Glomerular endothelial cell (primary cell): ENCODE measurements at places on chromosomes 3 and 15.

GRCh38 chr3:171881251-171881650, 38.1 kb downstream of the TMEM212 start:
- no peak for DNase-seq

- no peak for DNase-seq
Observed at GRCh38 chr3:42651248-42652091, 2.0 kb upstream of the ZBTB47 start.

DNA sequence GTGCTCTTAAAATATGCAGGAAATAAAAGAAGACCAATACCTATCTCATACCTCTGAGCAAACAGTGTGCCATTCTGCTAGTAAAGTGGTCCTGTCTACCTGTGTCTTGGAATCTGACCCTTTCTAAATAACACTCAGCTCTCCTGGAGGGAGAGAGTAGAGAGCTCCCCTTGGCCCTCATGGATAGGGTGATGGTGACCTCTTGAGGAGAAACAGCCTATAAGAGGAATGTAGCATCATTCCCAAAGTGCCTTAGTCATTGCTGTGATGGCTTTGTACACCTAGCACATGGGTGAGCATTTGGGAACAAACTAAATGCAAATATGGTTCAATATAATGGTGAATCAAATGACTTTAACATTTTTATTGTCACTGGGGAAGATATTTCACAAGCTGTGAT, 10.0 kb downstream of the SNTN start:
- DNase-seq = no peak

DNA sequence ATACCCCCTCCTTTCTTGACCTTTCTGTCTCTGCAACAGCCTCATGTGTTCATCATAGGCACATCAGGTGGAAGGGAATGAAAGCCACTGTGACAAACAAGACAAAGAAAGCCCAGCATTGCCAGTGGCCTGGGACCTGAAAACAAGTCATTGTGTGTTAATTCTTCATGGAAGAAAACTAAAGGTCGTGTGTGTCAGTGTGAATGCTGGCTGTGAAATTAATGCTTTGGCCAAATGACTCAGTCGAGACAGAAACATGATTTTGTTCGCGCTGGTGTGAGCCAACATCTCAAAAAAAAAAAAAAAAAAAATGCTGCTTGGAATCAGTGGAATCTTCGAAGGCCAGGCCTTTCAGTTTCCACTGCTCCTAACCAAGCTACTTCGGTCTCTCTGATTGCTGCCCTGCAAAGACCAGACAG, 386.5 kb upstream of the PROK2 start:
- DNase-seq = no peak

DNA sequence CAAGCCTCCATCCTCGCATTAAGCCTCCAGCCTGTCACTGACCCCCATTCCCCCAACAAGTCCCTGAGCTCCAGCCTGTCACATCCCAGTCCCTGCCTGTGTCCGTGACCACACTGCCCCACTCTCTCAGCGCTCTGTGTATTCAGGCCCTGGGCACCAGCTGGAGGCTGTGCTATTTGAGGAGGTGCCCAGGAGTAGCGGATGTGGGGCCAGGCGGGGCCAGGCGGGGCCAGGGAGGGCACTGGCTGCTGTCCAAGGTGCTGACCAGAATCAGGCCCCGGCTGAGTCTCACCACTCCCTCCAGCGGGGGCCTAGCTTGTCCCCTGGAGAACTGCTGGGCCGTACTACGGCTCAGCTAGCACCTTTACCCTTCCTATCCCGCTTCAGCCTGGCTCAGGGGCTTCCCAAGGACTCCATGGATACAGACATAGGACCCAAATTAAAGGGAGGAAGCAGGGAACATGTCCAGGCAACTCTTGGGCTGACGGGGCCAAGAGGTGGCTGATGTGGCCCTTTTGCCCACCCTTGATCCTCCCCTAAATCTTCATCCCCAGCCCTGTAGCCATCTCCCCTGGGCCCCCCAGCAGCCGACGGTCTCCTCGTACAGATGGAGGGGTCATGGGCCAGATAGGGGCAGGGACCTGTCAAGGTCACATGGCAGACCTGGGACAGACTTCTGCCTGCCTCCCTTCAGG, 1.1 kb downstream of the HHATL start:
- DNase-seq = no peak
